ENCODE measurements at places on chromosomes 6 and 20. TPM values are rescaled to one million over a fixed set of nuclear protein-coding genes. Genes with fewer than 3 reads are reported as not detected.

Gene APOM
- polyA plus RNA-seq: 6.3 TPM

Gene TRIM10
- 0.74 TPM for polyA plus RNA-seq

Gene HCK
- 4.2 TPM for polyA plus RNA-seq

Gene FRMD1
- 3.3 TPM for polyA plus RNA-seq

Gene LSM14B
- polyA plus RNA-seq: 58.2 TPM

Gene TSBP1
- polyA plus RNA-seq: 0.37 TPM

Gene CBLN4
- polyA plus RNA-seq: 0.61 TPM

DNA sequence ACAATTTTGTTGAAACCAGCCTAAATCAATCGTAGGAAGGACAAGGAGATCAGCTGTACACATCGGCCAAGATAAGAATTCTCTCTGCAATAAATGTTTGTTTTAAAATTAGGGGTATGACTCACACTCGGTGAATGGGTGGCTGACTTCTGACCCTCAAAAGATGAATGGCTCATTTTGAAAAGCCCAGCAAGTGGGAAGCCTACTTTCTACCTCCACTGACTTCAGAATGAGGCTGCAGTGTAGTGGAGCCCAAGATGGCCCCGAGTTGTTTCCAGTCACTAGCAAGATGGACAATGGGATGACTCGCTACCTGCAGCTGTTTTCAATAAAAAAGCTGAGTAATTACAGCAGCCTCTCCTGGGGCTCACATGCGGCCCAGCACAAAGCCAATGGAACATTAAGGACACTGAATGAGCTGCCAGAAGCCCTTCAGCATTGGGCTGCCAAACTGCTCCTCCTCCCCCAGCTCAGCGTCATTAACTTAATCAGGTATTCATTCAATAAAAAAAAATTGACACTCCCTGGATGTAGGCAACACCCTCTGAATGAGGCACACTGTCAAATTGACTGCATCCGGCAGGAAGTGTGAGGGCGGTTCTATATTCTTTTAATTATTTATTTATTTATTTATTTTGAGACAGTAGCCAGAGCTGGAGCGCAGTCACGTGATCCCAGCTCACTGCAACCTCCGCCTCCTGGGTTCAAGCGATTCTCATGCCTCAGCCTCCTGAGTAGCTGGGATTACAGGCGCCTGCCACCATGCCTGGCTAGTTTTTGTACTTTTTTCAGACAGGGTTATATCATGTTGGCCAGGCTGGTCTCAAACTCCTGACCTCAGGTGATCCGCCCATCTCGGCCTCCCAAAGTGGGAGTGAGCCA lies 107.3 kb downstream of the GMPR start:
- no peak for DNase-seq

DNA sequence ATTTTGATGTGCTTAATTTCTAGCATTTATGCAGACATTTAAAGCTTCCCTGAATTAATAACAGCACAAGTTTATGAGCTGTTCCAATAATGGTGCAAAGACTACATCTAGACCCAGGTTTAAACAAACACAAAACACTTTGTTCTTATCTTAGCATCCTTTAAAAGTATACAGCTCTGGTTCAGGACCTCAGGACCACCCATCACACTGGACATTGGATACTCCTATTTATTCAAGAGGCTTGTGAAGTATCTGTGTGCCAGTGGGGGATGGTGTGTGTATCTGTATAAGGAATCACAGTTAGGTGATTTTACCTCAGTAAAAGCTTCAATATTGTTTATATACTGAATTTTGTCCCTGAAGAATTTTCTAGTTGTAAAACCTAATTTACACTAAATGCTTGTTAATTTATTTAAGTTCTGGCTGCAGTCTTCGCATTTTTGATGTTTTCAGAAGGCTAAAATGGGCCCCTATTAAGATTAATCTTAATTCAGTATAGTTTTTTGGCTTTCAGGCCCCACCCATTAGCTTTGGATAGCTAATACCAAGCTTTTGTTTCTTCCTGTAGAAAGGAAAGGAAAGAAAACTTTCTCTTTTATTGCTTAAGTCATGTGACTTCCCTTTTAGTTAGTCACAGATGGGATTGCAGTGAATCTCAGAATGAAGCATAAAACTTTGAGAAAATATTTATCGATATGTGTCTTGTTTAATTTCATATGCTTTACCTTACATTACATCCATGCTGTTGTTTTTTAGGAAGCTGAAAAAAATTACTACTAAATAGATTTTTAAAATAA lies 13.1 kb downstream of the LIN28B start:
- no peak for DNase-seq

- no peak for DNase-seq
These were observed 28.0 kb upstream of the SLCO4A1 start for GRCh38 chr20:62614085-62614960.

GRCh38 chr20:15823718-15824117 lies 749.5 kb downstream of the KIF16B start:
- DNase-seq: no peak

GRCh38 chr20:58094698-58095097 lies 133.8 kb downstream of the ANKRD60 start:
- no peak for DNase-seq

GRCh38 chr6:120675886-120676285 lies 658.4 kb downstream of the TBC1D32 start:
- DNase-seq: no peak

GRCh38 chr6:134961366-134961765 lies 11.5 kb upstream of the ALDH8A1 start:
- no peak for DNase-seq

- no peak for DNase-seq
These were observed 181.0 kb downstream of the FARS2 start for GRCh38 chr6:5442319-5442718.

GRCh38 chr6:36319436-36319762 lies 17.3 kb downstream of the BNIP5 start:
- DNase-seq: no peak

DNA sequence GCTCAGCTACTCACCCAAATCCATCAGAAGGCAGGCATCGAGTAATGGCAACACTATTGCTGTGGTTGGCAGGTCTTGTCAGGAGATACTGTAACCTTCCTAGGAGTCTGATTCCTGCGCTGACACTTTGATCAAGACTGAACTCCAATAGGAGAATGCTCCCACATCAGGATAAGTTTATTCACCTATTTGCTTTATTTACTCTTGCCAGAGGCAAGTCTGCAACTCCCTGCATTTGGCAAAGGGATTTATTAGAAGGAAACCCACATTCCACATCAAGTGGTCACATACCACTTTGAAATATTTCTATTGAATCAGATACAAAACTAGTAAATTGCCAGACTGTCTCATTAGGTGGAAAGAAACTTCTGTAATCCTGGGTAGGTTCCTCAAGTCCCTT lies 43.5 kb downstream of the ZFAND3 start:
- DNase-seq: no peak

GRCh38 chr6:127221201-127221600 lies 45.5 kb upstream of the RNF146 start:
- DNase-seq: no peak

DNA sequence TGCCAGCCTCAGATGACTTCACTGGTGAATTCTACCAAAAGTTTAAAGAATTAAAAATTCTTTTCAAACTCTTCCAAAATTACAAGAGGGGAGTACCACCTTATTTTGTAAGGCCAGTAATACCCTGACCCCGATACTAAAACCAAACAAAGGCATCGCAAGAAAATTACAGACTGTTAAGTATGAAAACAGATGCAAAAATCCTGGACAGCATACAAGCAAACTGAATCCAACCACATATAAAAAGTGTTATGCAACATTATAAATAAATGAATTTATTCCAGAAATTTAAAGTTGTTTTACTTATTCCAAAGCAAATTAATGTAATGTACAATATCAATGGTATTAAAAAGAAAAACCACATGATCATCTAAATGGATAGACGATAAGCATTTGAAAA lies 873.6 kb upstream of the GJE1 start:
- DNase-seq: no peak

- DNase-seq: no peak
These were observed 213.0 kb downstream of the TFAP2A start for GRCh38 chr6:10201606-10202510.

- DNase-seq: no peak
These were observed 548.8 kb upstream of the EPHA7 start for GRCh38 chr6:93968126-93968525.

GRCh38 chr6:56652231-56652630 lies 9.5 kb upstream of the DST start:
- no peak for DNase-seq

- DNase-seq: no peak
These were observed 127.4 kb downstream of the ADGRG6 start for GRCh38 chr6:142429195-142429594.

DNA sequence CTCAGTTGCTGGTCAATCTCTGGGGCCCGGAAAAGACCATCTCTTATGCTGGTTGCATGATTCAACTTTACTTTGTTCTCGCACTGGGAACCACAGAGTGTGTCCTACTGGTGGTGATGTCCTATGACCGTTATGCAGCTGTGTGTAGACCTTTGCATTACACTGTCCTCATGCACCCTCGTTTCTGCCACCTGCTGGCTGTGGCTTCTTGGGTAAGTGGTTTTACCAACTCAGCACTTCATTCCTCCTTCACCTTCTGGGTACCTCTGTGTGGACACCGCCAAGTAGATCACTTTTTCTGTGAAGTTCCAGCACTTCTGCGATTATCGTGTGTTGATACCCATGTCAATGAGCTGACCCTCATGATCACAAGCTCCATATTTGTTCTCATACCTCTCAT lies 4.3 kb downstream of the OR2J3 start:
- DNase-seq: no peak

GRCh38 chr6:150332939-150333584 lies 35.8 kb upstream of the IYD start:
- no peak for DNase-seq

DNA sequence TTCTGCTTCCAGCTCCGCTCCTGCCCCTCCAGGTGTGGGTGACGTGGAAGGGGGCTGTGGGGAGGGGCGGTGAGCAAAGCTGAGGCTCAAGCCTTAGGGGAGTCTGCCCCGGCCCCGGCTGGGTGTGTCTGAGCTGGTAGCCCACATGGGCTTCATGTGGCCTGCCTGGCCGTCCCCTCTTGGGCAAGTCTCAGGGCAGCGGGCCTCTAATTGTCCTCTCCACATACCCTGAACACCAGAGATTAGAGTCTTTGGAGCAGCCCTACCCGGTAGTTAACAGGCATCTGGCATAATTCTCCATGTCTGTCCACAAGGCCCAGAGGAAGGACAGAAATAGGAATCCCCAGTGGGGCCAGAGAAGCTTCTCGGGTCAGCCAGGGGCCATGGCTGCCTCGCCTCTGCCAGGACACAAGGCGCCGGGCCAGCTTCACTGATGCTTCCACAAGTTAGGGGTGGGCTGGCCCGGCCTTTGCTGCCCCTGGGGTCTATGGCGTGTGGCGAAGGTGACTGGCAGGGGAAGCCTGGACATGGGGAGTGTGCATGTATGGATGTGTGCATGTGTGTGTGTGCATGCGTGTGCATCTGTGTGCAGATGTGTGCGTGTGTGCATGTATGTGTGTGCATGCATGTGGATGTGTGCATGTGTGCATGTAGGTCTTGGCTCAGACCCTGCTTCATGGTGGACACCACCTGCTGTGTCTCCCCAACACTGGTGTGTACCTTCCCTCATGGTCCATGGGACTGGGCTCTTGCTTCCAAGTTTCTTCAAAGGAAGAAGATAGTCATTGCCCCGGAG lies 24.0 kb downstream of the FRMD1 start:
- no peak for DNase-seq

- no peak for DNase-seq
These were observed 650.8 kb upstream of the AGPAT4 start for GRCh38 chr6:161924516-161925116.

DNA sequence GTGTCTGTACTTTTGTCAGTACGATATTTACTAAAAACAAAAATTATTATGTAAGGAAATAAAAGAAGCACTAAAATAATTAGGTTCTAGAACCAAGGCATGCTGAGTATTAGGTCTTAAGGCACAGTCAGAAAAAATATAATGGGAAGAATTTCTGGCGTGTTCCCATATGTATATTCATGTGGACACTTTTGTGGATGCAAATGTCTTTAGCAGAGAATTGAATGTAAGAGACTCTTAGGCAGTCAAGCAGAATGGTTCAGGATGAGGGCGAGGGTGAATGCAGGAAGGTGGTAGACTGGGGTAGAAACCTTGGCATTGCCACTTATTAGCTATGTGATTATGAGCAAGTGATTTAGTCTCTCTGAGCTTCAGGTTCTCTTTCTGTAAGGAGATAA lies 71.5 kb downstream of the SASH1 start:
- no peak for DNase-seq

DNA sequence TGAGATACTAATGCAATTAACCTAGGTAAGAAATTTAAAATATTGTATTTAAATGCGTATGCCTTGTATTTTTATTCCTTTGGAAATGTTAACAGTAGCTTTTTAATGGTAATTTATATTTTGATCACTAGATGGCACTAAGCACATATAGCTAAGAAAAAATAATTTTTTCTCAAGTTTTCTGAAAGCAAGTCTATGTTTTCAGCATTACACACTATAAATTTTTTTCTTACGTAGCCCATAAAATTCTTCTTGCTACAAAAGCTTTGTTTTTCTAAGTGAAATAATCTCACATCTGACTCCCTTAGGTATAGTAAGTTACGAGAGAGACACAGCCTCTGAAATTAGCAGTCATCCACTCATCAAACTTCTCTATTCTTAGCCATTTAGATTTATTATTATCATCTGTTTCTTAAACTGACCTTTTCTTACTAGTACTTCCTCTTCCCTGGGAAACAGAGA lies 35.7 kb downstream of the TSPYL4 start:
- no peak for DNase-seq

DNA sequence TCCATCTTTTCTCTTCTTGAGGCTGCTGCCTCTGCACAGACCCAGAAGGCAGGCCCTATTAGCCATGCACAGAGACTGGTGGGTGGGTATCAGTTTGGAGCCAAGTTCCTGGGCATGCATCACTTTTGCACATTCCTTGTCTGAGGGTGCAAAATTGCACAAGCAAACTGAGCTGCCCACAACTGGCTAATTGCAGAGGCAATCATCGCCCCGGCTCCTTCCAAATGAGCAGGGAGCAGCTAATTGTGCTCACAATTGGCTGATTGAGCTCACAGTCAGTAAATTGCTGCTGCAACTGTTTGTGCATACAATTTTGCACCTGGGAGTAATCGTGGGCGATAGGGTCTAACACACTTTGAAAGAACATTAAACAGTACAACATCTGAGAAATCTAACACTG lies 511.4 kb downstream of the DHX35 start:
- no peak for DNase-seq

DNA sequence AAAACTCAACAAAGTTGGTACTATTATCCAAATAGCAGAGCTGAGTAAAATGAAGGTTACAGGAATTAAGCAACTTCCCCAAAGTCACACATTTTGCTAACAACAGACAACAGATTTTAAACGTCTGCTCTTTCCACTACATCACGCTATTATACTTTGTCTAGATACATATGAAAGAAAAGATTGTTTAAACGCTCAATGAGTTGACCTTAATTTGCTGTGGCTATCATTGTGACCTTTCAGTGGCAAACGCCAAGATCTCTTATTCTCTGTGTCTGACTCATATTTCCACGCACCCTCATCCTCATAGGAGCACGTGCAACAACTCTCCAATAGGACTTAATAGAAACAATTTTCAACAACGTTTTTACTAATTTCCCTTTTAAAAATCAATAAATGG lies 540.1 kb downstream of the MAFB start:
- no peak for DNase-seq
